ENCODE measurements at places on chromosomes 4 and X.

DNA sequence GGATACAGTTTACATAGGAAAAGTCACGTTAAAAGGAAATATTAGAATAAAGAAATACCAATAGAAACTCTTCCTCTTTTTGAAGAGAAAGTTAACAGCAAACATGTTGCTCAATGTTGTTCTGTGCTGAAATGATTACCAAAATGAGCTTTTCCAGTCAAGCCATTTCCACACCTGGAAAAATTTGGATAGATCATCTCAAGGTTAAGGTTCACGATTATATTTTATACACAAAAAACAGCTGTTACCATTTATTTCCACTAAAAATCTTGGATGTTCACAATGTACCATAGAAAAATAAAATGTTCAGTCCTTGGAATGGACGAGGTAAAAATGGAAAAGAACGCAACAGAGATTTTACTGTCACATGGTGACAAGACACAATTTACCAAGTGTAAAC, 218.7 kb downstream of the SCFD2 start:
- no peak for DNase-seq
- H3K27ac ChIP-seq, result no peak overlapping the region
- H3K4me1 ChIP-seq, result no peaks in the 10 kb centered on the region

DNA sequence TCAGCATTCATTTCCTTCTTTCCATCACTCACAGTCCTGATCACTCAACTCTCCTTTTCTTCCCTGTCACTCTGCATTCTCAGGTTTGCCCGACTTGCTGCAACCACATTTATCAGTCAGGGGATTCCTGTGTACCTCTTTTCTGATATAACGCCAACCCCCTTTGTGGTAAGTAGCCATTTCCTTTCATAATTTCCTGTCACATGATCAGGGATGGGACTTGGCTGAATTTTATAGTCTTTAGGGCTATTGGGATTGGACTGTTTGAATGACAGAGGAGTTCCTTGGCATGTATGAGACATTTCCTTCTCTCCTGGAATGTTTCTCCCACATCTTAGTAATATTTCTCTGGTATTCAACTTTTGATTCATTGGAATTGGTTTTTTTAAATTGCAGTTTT, 11.0 kb downstream of the PGM2 start:
- H3K27me3 ChIP-seq, result no peaks in the 10 kb centered on the region
- no peak overlapping the region for H3K4me3 ChIP-seq
- peaks cover 15% of the 10 kb centered on the region for H3K4me1 ChIP-seq
- H3K27ac ChIP-seq, result no peak overlapping the region

DNA sequence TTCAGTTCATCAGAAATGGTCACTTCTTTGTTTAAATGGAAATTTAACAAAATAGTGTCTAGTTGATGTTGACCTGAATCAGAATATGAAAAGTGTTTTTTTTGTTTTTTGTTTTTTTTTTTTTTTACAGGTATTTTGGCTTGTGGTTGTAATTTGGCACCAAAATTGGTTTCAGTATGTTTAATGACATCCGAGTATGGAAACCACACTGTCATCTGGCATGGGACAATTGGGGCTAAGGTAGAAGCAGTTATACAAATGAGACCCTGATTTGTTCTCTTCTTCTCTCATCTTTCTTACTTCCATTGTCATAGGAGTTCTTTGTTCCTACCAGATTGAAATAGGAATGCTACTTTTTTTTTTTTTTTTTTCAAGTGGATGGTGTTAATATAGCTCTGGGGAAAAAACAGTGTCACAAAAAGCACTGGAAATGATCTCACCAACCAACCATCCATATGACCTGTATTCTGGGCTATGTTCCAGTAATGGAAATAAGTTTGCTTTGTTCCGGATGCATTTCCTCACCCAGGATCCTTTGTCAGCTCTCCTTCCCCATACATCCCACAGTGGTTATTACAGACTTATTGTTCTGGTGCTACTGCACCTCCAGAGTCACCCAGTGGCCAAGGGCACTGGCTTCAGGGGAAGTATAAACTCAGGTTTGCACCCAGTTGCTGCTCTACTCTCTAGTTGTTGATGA, 95.8 kb downstream of the ATXN3L start:
- no peaks in the 10 kb centered on the region for H3K36me3 ChIP-seq
- H3K4me3 ChIP-seq, result no peak overlapping the region
- H3K4me1 ChIP-seq, result no peaks in the 10 kb centered on the region
- H3K27ac ChIP-seq, result no peak overlapping the region
- no peak for DNase-seq
- H3K27me3 ChIP-seq, result no peaks in the 10 kb centered on the region

GRCh38 chr4:7130621-7131211, 61.6 kb upstream of the SORCS2 start:
- H3K27ac ChIP-seq, result no peak overlapping the region
- H3K4me3 ChIP-seq, result no peak overlapping the region
- no peaks in the 10 kb centered on the region for H3K4me1 ChIP-seq

Measured in CD8-positive, alpha-beta memory T cell (primary cell).